Parietal lobe (tissue), 2 donors: ENCODE measurements at places on chromosomes 3 and 15. TPM values are rescaled to one million over a fixed set of nuclear protein-coding genes. Genes with fewer than 3 reads are reported as not detected.

GOLGA8H gene
- total RNA-seq: 1.3 TPM

APOD gene
- total RNA-seq: 3.8 TPM

SYNPR gene
- total RNA-seq: 45.7 TPM

SLCO3A1 gene
- 17.8 TPM for total RNA-seq

MCF2L2 gene
- total RNA-seq: 57.3 TPM

SIAH2 gene
- 26.0 TPM for total RNA-seq

HTD2 gene
- total RNA-seq: 11.0 TPM

SH2D7 gene
- total RNA-seq: not detected
